ENCODE measurements at places on chromosomes 5 and 9. TPM values are rescaled to one million over a fixed set of nuclear protein-coding genes. Genes with fewer than 3 reads are reported as not detected.

PIP5K1B gene
- total RNA-seq = not detected

GLRA1 gene
- not detected for total RNA-seq

GRCh38 chr9:137626464-137626863, 7.7 kb downstream of the EHMT1 start:
- DNase-seq = no peak

GTF2H2 gene
- total RNA-seq = 36.0 TPM

PCDHGB4 gene
- total RNA-seq = 1.7 TPM

DNA sequence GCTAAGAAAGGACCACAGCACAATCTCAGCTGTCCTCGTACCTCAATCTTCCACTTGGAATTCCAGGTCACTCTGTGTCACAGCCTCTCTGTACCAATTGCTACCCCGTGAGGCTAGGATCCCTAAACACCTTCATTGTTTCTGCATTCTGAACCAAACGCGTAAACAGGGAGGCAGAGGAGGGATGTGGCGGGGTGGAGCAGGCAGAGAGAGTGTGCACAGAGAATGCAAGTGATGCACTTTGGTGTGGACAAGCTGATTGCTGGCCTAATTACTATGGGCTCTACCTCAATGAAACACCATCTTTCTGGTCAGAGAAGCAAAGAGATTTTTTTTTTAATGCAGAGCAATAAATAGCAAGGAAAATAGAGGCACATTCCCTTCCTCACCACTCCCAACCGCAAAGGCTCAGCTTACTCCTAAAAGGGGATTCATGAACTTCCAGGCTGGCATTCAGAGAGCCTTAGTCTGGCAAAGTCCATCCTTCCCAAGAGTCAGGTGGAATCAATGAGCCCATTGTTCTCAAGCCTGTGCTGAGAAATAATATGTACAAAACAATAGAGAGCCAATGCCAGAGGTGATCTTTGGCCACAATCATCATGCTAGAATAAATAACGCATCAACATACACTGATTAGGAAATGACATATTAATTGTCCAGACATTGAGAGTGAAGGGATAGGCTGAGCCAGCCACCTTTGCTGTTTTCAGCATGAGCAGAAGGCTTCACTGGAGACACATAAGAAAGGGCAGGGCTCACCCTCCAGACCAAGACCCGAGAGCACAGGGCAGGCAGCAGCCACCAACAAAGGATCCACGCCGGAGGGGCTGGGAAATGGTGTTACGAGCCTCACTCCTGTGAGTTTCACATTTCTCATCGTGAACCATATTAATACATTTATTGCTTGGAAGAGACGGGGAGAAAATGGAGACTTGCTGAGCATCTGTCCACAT, 278.8 kb downstream of the ENC1 start:
- no peak for DNase-seq

- DNase-seq = no peak
Measured at GRCh38 chr9:33125871-33126823, 41.0 kb downstream of the B4GALT1 start.

DNA sequence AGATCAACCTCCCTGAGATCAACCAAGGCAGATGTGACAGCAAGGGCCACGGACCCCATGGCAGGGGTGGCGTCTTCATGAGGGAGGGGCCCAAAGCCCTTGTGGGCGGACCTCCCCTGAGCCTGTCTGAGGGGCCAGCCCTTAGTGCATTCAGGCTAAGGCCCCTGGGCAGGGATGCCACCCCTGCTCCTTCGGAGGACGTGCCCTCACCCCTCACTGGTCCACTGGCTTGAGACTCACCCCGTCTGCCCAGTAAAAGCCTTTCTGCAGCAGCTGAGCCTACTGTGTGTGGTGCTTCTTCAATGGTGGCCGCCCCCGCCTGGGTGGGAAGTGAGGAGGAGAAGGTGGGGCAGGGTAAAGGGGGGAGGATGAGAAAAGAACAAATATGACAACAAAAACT, 8.3 kb downstream of the GPX3 start:
- DNase-seq = no peak

GRCh38 chr9:103203172-103203571, 208.0 kb downstream of the CYLC2 start:
- DNase-seq = no peak

DNA sequence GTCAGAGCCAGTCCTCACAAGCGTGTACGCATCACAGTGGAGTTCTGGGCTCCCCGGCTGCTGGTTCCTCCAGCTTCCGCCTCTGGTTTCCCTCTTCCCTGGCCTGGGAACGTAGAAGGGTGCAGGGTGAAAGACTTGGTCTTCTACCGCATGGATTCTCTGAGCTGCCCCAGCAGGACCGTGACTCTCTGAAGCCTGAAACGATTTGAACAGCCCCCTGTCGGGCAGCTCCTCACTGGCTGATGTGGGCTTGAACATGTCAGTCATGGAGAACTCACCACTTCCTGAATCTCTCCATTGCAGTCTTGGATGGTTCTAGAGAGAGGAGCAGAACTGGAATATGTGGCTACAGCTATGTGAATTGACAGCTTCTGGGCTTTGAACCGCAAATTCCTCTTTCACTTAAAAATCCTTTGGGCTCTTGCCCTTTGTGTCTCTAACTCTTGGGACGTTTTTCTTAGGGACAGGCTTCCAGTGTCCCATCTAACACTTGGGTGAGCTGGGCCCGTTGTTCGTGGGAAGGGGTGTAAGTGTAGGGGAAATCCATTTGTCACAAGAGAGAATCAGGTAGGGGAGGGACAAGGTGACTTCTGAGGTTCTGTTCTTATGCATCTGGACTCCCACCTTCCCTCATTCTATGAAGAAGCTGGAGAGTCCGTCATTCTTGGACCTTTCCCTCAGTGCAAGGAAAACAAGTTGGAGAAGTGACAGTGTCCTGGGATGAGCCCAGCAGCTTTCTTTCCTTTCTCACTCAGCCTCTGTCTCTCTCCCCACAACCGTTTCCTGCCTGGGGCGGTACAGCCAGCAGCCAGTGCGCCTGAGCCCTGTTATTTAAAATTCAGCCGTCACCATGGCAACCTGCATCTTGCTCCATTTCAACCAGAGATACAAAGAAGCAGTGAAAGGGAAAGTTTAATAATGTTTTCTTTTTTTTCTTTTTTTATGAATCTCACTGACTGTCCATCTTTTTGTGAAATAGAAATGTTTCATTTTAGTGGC, 84.7 kb downstream of the PTTG1 start:
- DNase-seq = no peak

GRCh38 chr5:148558892-148559291, 95.4 kb downstream of the HTR4 start:
- no peak for DNase-seq

DNA sequence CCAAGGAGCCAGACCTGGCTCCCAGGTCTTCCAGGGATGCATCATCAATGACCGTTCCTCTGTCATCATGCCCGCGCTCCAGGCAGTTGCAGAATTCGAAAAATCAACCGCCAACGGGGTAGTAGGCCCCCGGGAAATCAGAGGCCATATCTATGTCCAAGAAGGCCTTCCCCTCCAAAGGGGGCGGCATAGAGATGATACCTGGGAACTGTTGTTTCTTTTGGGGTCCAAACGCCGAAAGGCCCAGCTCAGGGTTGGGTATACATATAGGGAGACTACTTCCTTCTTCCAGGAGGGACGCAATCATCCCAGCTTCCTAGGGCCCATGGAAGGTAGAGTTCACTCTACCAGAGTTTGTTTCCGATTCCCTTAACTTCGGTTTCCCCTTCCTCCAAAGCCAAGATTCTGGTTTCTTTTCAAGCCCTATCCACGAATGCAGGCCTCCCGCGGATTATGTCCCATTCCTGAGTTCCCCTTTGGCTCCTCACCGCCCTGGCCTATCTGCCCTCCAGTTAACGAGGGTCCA, 754 bp downstream of the DCAF12 start:
- no peak for DNase-seq

TPPP gene
- total RNA-seq = 0.46 TPM

GRCh38 chr9:127521919-127522304, 70.6 kb downstream of the LRSAM1 start:
- DNase-seq = no peak

DNA sequence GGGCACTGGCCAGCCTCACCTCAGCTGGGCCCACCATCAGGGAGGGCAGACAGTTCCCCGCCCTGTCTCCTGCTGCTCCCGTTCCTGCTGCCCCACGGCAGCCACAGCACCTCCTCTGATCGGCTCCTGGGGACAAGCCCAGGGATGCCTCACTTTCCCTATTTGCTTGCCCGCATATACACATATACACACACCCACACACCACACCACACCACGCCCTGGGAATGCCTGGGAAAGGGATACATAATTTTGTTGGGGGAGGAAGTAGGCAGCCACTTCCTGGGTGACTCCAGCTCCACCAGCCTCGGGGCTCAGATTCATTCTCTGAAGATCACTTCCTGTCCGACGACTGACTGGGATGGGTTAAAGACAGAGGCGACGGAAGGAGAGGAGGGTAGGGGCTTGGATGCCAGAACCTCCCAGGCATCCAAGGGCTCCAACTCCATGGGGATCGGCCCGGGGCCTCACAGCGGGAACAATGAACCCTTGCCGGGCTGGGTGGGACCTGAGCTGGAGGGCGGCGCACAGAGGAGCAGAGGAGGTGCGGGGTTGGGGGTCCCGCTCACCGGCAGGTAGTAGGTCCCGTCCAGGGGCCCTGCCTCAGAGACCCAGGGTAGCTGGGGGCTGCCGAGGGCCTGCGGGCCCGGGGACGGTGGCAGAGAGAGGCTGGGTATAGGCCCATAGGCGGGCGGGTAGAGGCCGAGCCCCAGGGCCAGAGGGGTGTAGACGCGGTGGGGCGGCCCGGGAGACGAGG, 2.0 kb upstream of the MZB1 start:
- DNase-seq = no peak

PCDHB6 gene
- total RNA-seq = not detected

PRR16 gene
- 0.23 TPM for total RNA-seq

DNA sequence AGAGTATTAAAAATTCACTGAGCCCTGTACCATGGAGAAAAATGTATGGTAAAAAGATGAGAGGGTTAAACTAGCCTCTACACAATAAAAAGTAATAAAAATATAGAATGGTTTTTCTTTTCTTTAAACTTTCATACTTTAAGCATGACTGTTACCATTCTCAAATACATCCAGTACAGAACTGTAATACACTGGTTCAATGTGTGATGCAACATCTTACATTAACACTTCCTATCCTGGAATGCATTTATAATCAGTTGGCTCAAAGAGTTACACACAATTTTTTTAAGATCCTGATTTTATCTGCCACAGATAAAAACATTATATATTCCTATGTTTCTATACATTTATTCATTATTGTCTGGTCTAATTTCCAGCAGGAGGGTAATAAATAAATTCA, 4.7 kb downstream of the GNAQ start:
- DNase-seq = no peak

DNA sequence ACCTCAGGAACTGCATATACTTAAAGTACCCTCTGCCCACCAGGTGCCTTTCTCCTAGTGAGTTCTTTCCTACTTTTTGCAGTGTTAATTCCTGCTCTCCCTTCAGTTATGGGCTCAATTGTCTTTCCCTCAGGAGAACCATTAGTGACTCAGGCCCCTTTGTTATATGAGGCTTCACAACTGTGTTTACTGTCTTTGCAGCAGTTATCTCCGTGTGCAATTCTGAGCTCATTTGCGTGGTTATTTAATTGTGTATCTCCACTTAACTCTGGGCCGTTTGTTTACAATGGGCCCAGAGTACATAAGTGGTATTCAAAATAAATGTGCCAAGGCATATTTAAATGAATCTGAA, 9.6 kb downstream of the FBXO38 start:
- no peak for DNase-seq

DNA sequence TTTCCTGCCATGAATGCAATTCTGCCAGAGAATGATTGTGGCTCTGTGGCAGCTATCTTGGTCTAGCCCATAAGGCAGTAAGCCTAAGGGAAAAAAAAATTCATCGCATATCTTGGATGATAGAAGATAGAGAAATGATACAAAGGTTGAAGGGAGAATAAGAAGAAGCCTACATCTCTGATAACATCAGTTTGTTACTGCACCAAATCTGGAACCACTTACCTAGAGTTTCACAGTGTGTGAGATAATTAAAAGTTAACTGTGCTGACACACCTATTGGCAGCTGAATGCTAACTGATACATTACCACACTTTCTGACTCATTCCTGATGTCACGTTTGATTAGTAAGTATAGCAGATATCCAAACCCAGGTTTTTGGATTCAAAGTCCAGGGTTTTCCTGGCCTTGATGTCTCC, 91.6 kb upstream of the TAF11L2 start:
- DNase-seq = no peak

GRCh38 chr5:160088805-160089204, 30.4 kb downstream of the PWWP2A start:
- no peak for DNase-seq

- DNase-seq = no peak
Measured at GRCh38 chr5:72006361-72006760, 100.9 kb upstream of the MAP1B start.

SLC25A46 gene
- total RNA-seq = 49.4 TPM

All from epithelial cell of proximal tubule (primary cell).